ENCODE measurements at places on chromosomes 6 and 20.
A peak's percentile ranks its signal among the peaks of the same experiment; 100 is the strongest.

GRCh38 chr6:84172080-84172479 is 55.4 kb downstream of the CEP162 start:
- no peak for DNase-seq

DNA sequence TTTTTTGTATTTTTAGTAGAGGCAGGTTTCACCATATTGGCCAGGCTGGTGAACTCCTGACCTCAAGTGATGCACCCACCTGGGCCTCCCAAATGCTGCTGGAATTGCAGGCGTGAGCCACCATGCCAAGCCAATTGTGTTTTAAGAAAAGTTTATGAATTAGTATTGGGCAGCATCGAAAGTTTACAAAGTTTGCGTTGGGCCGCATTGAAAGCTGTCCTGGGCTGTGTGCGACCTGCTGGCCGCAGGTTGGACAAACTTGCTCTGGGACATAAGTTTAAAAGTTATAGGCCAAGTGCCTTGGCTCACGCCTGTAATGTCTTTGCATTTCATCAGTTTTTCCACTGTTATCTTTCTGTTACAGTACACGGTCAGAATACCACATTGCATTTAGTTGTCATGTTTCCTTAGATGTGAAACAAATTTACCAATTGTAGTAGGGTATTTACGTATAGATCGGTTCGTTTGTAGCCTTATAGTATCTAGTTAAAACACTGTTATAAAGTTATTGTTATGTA is 39.5 kb downstream of the ASXL1 start:
- DNase-seq: peak; percentile 21

DNA sequence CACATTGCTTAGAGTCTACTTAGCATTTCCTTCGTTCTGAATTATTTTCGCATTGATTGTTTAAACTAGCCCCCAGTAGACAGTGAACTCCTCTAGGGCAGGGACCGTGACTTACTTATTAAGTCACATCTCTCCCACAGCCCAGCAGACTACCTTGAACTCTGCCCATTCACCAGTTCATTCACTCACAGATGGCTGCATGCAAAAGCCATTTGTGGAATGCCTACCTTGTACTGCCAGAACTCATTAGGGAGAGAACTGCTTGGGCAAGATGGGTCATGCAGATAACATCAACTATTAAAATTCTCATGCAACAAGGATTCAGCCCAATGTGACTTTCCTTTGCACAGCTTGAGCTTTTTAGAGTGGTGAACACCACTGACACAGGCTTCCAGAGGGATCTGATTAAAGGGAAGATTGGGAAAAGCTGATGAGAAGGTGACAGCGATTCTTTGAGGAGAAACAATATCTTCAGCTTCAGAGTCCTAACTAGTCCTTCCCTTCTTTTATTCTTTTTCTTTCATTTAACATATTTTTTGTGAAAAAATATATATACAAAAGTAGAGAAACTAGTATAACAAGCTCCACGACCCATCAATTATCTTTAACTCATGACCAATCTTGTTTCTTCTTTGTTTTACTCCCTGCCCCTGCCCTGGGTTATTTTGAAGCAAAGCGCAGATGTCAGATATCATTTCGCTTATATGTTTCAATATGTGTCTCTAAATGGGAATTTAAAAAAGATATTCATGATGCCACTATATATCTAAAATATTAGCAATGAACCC is 273.9 kb downstream of the CDC5L start:
- no peak for DNase-seq

- DNase-seq: peak; percentile 53
Measured at GRCh38 chr20:45970646-45971424, 1.2 kb downstream of the ZNF335 start.

DNA sequence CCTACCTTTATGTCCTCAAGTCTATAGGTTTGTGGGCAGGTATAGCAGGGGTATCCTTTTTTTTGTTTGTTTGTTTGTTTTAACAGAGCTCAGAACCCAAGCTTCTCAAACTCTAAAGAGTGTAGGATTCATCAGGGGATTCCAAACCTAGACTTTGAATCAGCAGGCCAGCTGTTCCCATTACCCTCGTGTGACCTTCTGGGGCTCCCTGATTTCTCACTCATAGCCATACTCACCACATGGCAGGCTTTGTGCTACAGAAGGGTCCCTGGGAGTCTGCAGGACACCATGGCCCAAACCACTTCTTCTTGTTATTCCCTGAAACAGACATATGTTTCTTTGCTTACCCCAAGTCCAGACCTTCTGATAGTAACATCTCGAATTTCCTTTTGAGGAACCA is 350.8 kb upstream of the TSHZ2 start:
- DNase-seq: no peak

DNA sequence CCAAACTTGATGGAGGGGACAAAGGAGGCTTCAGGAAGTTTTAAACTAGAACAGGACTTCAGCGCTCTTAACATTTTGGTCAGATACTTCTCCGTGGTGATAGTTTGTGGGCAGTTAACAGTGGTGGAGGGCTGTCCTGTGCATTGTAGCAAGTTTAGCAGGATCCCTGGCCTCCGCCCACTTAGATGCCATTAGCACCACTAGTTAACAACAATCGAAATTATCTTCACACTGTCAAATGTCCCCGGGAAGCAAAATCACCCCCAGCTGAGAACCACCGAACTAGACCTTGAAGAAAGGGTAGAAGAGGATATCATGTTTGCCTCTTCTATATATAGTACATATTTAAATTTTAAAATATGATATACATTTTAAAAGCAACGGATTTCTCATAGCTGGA is 13.6 kb downstream of the E2F3 start:
- no peak for DNase-seq

DNA sequence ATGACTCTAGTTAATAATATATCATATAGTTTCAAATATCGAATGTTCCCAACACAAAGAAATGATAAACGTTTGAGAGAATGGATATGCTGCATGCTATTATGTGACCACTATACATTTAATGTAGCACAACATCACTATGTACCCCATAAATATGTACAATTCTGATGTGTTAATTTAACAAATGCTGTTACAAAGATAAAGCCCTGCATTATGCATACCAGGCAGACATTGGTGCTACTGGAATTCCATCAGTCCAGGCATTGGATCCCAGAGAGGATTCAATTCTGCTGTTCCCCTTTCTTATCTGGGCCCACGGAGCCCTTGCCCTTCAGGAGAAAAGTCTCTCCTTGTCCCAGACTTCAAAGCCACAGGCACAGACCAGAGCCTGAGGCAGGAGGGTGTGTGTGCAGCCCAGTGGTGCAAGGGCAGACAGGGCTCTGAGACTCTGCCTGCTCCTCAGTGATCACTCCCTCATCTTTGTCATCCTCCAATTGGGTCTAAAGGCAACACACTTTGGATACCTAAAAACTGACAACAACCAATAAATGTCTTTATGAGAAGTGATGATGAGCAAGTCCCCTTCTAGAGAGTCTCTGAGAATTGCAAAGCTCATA is 45.2 kb downstream of the PSMG4 start:
- no peak for DNase-seq

DNA sequence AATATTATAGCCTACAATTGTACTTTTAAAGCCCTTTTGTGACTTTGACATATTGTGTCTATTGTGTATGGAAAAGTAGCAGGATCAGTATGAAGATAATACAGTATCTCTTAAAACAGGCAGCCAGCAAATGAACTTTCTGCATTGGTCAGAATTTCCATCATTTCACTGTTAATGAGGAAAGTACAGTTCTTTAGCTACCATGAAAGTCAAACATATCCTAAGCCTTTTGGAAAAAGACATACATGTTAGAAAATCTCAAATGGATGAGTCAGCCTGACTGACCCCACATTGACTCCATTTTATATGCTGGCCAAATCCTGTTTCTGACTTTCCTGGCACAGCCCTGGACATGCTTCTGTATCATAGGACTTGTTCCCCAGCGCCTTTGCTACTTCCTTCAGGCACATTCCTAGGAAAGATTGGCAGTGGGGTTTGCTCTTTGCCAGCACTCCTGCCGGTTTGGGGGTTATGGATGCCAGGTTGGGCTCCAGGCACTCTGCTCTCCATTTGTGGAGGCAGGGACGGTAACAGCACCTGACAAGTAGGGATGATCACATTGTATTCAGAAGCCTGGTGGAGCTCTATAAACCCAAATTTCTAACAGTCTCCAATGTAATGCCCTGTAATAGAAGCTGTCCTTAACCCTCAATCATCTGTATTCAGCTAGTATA is 43.7 kb downstream of the TOP1 start:
- DNase-seq: peak; percentile 90

DNA sequence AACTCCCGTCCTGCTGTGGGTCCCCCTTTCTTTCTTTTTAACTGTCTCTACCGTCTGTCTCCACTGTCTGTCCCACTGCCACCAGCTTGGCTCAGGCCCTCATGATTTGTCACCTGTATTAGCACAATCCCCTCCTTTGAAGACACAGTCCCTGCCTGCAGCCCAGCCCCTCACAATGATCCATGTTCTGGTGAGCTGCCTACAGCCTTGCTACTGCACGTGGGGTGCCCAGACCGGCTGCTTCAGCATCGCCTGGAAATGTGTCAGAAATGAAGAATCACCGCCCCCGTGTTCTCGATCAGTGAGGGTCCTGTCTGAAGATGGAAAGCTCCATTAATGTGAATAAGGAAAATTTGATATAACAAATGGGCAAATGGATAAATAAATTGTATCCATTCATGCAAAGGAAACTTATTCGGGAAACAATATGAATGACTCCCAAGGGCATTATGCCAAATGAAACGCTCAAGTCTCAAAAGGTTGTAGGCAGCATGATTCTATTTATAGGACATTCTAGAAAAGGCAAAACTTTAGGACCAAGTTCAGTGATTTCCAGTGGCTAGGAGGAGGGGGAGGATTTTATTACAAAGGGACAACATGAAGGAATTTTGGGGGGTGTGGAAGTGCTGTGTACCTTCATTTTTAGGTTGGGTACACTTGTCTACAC is 59.4 kb upstream of the CD83 start:
- DNase-seq: no peak

DNA sequence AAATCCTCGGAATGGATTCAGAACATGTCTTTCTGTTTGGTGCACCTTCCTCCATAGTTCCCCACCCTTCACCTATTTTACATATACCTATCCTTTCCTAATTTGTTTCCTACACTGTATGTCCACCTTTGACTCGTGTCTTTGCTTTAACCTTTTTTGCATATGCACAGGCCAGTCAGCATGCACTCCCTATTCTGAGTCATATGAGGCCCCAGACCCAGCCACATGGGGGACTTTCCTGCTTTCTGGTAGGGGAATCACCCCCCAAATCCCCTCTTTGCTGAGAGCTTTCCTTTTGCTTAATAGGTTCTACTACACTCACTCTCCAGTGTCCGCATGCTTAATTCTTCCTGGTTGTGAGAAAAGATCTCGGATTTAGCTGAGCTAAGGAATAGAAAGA is 393.8 kb upstream of the IMPG1 start:
- no peak for DNase-seq

DNA sequence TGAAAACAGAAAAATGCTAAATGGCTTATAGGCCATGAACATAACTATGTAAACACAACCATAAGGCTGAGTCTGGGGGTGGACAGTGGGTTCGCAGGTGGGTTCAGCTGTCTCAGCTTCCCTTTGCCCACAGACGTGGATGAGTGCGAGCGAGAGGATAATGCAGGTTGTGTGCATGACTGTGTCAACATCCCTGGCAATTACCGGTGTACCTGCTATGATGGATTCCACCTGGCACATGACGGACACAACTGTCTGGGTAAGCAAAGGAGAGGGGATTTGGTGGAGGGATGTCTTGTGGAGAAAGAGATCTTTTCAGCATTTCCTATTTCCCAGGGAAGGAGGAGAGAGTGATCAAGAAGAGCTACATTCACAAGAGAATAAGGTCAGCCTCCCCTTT is 14.7 kb downstream of the SCUBE3 start:
- DNase-seq: no peak

DNA sequence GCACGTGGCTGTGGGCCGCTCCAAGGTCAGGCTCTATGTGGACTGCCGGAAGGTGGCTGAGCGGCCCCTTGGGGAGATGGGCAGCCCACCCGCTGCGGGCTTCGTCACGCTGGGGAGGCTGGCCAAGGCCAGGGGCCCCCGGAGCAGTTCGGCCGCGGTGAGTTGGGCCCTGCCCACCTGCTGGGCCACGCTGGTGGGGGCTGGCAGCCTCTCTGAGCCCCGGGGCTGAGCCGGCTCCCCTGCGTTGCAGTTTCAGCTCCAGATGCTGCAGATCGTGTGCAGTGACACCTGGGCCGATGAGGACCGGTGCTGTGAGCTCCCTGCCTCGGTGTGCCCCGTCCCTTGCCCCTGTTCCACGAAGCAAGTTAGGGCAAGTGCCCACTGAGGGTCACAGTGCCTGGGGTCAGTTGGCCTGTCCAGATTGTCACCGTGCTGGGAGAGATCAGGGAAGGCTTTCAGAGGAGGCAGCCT is 27.1 kb downstream of the COL20A1 start:
- no peak for DNase-seq

DNA sequence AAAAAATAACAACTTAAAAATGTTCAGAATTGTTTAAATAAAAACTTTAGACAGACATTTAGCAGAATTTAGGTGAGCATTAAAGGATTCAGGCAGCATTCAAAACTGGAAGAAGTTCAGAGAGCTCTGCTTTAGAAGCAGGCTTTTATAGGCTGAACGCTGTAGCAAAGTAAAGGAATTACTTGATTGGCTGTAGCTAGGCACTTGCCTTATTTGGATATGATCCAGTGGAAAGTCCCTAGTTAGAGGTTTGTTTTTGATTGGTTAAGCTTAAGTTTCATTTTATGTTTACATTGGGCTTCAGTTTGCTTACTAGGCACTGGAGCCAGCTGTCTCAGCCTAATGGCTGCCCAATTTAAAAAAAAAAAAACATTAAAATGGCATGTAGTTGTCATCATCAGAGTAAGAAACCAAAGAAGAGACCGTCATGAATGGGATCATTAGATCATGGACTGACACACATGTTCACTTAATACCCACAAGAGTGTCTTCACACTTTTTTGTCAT is 65.1 kb downstream of the CBFA2T2 start:
- peak; percentile 86 for DNase-seq

- no peak for DNase-seq
Measured at GRCh38 chr6:134932535-134933470, 17.1 kb downstream of the ALDH8A1 start.

DNA sequence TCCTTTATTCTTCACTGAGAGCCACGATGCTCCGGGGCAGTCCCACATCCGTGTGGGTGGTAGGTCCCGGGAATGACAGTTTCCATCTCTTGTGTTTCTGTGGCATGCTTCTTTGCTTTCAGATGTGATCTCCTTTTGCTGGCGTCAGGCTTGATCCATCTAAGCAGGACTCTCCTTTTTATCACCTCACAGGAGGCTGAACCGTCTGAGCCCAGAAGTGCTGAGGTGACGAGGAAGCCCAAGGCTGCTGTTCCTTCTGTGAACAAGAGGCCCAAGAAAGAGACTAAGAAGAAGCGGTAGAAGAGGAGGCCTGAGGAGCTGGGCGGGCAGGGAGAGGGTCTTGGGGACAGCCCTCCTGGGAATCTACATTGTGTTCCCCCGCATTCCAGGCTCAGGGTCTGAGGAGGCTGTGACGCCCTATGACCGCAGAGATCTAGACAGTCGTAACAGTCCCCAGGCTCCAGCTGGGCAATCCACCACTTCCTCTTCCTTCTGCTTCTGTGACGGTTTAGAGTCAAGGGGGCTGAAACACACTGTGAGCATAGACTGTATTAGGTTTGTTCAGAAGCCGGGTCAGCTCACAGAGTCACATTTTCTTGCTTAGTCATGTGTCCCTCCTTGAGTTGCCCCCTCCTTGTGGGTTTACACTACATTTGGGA is 26.8 kb downstream of the MANBAL start:
- peak; percentile 55 for DNase-seq
